ENCODE measurements at places on chromosomes 12 and 14. TPM values are rescaled to one million over a fixed set of nuclear protein-coding genes. Genes with fewer than 3 reads are reported as not detected.

The ABCC9 gene
- total RNA-seq, result 83.1 TPM

The IL26 gene
- not detected for total RNA-seq

The MFAP5 gene
- total RNA-seq, result 29.1 TPM

The ADSS1 gene
- 226 TPM for total RNA-seq

The VDR gene
- total RNA-seq, result 0.20 TPM

DNA sequence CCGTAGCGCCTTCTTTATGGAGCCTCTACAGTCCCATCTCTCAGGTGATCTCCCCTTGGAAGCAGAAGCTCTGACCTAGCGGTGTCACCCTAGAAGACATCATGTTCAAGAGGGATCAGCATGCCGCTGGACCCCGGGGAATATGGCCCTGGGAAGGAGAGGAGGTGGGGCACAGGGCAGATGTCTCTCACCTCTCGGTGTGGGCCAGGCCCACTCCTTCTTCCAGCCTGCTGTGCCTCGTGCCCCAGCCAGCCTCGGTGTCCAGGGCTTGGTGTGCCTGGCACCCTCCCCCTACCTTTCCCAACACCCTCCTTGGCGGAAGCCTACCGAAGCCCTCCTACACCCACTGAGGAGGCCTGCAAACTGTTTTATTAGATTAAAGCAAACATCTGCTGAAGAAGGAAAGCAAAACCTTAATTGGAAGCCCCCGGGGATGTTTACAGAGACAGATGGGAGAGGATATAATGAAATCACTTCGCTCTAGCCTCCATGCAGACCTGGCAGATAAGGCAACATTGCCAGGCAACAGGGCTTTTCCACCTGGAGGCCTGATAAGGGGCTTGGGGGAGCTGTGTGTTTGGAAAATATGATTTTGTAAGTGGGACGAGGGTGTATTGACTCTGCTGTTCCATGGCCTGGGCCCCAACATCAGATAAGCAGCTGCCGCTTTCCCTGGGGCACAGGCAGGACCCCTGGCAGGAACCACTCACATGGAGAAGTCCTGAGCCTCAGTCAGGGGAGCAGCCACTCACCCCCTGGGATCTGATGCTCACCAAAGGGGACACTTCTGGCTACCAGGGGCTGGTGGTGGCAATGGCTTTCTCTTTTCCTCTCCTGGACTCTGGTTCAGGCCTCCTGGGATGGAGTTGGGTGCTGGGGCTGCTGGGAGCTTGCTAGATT, 5.7 kb upstream of the CHGA start:
- no peak for DNase-seq

DNA sequence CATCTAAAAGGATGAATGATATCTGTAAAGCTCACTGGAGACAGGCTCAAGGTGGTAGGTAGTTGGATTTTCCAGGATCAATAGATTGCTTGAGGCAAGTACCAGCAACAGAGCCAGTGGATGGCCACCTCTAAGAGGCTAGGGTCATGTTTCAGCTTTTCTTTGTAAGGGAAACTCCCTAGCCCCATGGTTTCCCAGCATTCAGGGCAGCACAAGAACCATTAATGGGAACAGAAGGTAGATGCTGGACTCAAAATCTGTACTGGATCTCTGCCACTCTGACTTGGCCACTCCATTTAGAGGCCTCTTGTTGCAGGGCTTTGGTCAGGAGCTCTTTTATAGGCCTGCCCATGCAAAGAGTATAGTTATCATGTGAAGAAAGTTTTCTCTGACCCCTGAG, 76.1 kb upstream of the DYRK2 start:
- no peak for DNase-seq

GRCh38 chr12:76679778-76680177, 84.1 kb upstream of the ZDHHC17 start:
- no peak for DNase-seq

DNA sequence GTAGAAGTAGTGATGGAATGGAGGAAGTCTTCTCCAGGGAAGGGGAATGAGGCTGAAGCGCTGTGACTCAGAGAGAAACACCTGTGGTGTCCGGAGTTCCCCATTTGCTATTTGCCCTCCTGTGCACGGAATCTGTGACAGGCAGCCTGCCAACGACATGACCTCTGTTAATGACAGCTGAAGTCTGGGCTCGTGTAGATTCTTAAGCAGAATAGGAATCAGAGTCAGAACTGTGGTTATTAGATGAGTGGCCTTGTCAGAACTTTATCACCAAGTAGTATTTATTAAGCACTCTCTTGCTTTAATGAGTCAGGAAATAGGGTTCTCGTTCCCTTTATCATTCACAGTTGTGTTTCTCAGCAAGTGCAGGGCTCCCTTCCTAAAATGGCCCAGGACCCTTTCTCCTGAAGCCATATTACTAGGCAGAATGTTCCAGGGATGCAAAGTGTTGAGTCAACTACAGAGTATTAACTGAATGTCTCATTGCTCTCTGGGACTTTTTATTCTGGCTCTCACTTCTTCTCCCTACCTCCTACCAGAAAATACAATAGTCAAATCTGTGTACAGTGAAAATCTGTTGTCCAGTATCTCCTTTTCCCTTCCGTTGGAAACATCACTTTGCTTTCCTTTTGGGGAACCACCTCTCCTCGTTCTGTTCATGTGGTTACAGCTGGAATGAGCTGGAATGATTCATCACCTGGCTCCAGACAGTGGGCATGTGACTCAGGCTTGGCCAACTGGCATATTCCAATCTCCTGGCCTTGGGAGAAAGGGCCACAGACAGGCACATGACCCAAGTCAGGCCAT, 77.8 kb upstream of the MAX start:
- peak; percentile 61 for DNase-seq

DNA sequence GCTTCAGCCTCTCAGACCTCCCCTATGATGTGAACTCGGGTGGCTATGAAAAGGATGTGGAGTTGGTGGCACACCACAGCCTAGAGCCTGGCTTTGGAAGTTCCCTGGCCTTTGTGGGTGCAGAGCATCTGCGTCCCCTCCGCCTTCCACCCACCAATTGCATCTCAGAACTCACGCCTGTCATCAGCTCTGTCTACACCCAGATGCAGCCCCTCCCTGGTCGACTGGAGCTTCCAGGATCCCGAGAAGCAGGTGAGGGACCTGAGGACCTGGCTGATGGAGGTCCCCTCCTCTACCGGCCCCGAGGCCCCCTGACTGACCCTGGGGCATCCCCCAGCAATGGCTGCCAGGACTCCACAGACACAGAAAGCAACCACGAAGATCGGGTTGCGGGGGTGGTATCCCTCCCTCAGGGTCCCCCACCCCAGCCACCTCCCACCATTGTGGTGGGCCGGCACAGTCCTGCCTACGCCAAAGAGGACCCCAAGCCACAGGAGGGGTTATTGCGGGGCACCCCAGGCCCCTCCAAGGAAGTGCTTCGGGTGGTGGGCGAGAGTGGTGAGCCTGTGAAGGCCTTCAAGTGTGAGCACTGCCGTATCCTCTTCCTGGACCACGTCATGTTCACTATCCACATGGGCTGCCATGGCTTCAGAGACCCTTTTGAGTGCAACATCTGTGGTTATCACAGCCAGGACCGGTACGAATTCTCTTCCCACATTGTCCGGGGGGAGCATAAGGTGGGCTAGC, 7.0 kb upstream of the RPS26 start:
- DNase-seq, result no peak

DNA sequence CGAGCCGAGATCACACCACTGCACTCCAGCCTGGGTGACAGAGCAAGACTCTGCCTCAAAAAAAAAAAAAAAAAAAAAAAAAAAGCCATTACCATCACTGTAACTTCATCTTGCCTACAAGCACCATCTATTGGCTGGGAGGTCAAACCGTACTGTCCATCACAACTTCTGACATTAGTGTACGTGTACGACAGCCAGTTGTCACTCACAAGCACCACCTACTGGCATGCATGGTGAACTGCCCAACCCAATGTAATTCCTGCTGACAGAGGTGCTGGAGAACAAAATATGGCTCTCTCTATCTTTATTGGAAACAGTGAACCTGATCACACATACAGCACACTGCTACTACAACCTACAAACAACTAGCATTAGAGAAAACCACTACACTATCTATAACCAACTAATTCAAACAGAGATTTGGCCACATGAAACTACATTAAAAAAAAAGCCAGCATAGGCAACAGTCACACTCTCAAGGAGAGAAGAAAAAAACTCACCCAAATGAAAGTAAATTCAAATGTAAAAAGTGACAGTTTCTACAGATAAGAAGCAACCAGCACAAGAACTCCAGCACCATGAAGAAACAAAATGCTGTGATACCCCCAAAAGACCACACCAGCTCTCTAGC, 82.3 kb downstream of the PUS7L start:
- DNase-seq, result no peak

GRCh38 chr14:103384450-103385151, 614 bp upstream of the MARK3 start:
- DNase-seq, result no peak

GRCh38 chr14:71449316-71450055, 482.7 kb upstream of the RGS6 start:
- no peak for DNase-seq

GRCh38 chr12:57231276-57232021, 1.9 kb downstream of the SHMT2 start:
- DNase-seq, result no peak

DNA sequence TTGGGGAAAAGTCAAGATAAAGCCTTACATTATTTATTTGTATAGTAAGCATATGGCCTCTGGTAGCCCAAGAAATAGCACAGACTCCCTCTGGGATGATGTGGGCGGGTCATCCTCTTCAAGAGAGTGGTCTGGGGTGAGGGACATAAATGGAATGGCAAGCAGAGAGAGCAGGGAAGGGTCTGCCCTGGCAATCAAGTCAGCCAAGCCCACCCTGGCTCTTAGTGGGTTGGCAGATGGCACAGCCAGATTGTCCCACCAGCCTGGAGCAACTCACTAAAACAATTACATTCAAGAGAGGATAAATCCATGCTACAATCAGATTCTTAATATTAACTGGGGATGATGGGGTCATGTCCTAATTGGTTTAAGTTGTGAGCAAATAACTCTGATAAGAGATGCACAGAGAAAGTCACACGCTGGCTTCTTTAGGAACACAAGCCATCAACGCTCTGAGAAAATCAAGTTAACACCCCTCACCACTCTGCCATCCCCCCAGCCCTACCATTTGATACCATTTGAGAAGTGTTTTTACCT, 2.8 kb upstream of the PELI2 start:
- DNase-seq, result no peak

- DNase-seq, result no peak
Measured at GRCh38 chr12:28088566-28089272, 101.5 kb upstream of the CCDC91 start.

DNA sequence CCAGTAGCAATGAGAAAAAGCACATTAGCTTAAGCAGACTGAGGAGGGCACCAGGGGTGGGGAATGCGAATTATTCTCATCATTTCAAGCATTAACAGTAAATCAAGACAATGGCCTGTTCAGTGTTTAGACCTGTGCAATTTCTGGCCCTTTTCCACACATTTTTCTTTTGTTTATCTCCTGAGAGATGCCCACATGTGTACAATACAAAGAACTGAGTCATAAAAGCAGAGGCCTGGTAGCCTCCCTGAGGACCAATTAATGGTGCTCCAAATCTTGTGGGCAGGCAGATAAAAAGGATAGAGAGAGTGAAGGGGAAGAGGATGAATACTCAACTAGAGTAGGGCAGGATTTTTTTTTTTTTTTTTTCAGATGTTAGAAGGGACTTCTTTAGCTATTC, 480.8 kb downstream of the RERGL start:
- no peak for DNase-seq

DNA sequence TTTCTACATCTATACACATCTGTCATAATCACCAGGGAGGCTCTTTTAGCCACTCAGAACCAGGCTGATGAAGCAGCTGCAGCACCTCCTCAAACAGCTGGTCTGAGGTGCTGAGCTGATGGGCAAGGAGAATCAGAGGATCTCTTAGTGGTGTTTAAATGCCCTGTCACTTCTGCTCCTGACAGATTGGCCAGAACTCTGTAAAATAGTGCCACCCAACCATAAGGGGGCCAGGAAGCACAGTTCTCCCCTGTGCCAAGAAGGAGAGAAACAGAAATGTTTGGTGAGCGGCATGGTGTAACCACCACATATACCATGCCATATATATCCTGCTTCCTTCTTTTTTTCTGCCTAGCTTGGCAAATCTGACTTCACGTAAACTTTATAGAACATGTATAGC, 12.8 kb downstream of the SOCS2 start:
- no peak for DNase-seq

DNA sequence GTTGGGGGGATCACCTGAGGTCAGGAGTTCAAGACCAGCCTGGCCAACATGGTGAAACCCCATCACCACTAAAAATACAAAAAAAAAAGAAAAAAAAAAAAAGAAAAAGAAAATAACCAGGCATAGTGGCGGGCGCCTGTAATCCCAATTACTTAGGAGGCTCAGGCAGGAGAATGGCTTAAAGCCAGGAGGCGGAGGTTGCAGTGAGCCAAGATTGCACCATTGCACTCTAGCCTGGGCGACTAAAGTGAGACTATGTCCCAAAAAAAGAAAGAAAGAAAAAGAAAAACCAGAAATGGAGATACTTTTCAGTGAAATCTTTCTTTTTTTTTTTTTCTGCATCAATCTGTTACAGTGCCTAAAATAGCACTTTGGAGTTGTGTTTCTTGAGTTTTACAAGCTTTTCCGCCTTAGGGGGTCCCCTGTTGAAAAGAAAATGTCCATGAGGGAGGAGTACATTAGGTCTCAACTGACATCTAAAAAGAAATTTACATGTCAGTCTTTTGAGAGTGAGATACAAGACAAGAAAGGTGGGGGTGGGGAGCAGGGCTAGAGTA, 82.9 kb upstream of the VASH1 start:
- DNase-seq, result no peak

- no peak for DNase-seq
Measured at GRCh38 chr12:69679119-69679518, 20.0 kb downstream of the BEST3 start.

DNA sequence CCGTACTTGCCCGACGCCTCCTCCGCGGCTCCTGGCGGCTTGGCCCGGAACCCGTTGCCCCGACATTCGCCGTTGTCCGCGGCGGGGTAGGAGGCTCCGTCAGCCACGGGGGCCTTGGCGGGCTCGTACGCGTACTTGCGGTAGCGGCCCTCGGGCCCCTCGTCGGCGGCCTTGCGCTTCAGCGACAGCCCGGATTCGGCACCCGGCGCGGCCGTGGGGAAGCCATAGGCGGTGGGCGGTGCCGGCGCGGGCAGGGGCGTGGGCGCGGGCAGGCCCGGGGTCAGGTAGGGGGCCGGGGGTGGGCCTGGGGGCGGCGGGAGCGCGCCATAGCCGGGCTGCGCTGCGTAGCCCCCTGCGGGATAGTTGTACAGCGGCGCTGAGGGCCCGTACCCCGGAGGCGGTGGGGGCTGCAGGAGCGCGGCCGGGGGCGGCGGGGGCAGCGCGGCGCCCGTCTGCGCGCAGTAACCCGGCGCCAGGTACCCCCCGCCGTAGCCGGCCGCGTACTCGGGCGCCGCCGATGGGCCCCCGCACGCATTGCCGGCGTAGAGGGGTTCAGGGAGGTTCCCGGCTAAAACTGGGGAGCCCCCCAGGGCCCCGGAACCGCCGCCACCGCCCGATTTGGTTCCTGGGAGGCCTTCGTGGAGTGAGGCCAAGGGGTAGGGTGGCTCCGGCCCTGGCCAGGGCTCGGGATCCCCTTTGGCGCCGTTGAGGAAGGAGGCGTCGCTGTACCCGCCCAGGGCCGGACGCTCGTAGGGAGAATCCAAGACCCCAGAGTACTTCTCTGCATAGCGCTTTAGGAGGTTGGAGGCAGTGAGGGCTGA, 26.9 kb downstream of the FIGNL2 start:
- DNase-seq, result peak; percentile 54

GRCh38 chr12:4266990-4267389, 6.6 kb upstream of the CCND2 start:
- no peak for DNase-seq

GRCh38 chr14:49945448-49946319, 52.8 kb downstream of the ARF6 start:
- no peak for DNase-seq

All from left ventricle myocardium superior (tissue), 1 donor.